T-helper 17 cell (primary cell): ENCODE measurements at places on chromosomes 1 and 21. TPM values are rescaled to one million over a fixed set of nuclear protein-coding genes. Genes with fewer than 3 reads are reported as not detected.

GRCh38 chr1:46724991-46725735, 6.2 kb upstream of the EFCAB14 start:
- peak; percentile 39 for DNase-seq

GRCh38 chr1:116392717-116393404, 19.8 kb downstream of the ATP1A1 start:
- DNase-seq = no peak

DNA sequence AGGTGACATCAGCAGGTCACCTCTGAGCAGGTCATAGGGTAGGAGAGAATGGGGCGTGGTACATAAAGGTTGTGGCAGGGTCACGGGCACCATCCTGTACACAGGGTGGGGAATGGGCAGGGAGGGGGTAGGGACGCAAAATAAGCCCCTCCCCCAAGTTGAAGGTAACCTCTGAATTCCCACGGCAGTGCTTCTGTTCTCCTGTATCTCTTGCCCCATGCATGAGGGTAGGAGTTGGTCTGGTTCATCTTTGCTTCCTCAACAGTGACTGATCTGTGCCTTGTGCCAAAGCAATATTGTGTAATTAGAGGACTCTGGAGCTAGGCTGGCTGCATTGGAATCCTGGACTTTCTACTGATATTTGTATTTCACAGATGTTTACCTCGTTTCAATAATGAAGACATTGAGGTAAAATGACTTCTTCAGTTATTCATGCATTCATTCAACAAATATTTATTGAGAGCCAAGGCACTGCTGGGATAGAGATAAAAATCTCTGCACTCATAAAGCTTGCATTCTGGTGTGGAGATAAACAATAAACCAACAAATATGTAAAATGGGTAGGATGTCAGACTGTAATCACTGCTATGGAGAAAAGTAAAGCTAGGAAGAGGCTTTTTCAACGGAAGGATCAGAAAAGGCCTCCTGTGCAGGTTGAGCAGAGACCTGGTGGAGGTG, 18.4 kb upstream of the GFI1 start:
- DNase-seq = no peak

The CFAP74 gene
- total RNA-seq = not detected

The CFAP141 gene
- not detected for total RNA-seq

DNA sequence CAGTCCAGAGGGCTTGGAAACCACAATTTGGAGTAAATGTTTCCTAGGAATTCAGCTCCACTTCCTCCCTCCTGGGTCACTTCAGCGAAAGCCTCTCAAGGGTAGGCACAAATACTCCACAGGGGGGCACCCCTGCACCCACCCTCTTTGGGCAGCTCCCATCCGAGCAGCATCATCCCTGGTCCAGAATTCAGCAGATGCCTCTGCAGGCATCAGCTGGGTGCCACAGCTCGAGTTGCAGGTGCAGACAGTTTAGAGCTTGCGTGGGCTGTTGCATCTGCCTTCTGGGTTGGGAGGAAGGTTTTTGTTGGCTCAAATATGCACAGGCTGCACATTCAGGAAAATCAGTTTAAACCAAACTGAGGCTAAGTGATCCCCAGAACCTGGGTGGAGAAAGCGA, 25.0 kb downstream of the KANK4 start:
- DNase-seq = no peak

The CRYAA gene
- not detected for total RNA-seq

The SSX2IP gene
- 17.2 TPM for total RNA-seq
